ENCODE measurements at places on chromosomes 7 and 10. TPM values are rescaled to one million over a fixed set of nuclear protein-coding genes. Genes with fewer than 3 reads are reported as not detected.

The CREB5 gene
- 11.0 TPM for polyA plus RNA-seq

- no peak for DNase-seq
Observed at GRCh38 chr10:12010353-12010752, 32.3 kb downstream of the UPF2 start.

DNA sequence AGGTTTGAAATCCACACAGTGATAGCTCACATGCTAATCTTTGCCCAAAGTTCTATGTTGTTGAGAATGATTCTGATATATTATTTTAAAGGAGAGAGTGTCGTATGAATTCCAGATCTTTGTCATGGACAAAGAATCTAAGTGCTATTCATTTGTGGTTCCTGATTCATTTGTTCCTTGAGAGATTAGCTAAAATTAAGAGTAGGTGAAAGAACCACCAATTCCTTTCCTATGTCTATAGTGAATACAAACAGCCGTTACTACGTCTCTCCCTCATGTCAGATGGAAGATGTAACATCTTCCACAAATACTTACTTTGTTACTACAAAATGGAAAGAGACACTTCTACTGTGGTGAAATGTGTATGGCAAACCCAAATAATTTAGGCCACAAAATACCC is 3.3 kb upstream of the PLXDC2 start:
- DNase-seq: no peak

GRCh38 chr10:74244097-74244685 is 93.2 kb downstream of the ADK start:
- DNase-seq: peak; percentile 16

- DNase-seq: no peak
Observed at GRCh38 chr7:140081774-140082425, 19.1 kb upstream of the PARP12 start.

GRCh38 chr10:108445746-108446145 is 1281.2 kb upstream of the SORCS1 start:
- DNase-seq: no peak

GRCh38 chr7:157645539-157645938 is 308.7 kb downstream of the DNAJB6 start:
- DNase-seq: no peak
